Foreskin melanocyte (primary cell): ENCODE measurements at places on chromosomes 6 and 20.

DNA sequence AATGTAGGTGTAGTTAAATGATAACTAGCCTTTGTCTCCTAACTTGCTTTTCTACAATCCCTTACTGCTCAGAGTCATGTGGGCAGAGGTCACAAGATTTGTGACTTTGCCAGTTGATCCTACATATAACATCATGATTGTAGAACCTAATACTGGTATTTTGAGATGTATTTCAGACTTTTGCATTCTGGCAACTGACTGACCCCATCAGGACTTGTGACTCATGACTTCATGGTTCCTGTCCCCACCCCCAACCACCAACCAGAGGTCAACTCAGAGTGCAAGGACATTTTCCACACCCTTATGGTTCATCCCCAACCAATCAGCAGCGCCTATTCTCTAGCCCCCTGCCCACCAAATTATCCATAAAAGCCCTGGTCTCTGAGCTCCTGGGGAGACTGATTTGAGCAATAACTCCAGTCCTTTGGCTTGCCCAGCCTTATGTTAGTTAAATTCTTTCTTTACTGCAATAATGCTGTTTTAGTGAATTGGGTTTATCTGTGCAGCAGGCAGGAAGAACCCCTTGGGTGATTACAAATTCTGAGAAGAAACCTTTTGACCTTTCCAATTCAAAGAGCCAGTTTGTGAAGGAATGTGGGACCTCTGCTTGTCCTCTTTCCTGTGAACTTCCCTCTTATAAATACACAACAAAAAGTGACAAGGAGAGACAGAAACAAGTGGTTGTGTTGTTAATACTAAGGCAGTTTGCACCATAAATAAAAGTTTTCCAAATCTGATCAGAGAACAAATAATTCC, 588.7 kb downstream of the UTRN start:
- DNase-seq: peak; percentile 11

DNA sequence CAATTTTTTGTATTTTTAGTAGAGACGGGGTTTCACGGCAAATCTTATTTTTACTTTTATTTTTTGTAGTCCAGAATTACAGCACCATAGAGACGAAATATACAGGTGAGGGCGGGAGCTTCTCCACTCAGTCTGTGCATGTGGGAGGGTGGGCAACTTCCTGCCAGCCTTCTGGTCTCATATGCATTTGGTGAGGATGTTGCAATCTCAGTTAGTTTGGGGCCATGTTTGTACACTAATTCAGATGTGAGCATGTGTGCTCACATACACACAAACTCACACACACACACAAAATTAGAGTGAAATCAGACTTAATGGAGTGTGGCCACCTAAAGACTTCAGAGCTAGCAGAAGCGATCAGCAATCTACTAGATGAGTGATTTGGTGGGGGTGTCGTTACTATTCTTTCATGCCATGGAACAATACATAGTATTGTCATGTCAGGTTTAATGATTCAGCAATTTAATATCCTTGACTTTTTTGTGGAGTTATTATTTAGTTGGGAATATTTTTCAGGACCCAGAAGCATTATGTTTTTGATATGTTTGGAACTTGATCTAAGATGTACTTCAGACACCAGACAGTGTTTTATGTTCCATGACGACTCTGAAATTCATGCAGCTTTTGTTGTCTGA, 78.0 kb upstream of the BMP2 start:
- DNase-seq: no peak

DNA sequence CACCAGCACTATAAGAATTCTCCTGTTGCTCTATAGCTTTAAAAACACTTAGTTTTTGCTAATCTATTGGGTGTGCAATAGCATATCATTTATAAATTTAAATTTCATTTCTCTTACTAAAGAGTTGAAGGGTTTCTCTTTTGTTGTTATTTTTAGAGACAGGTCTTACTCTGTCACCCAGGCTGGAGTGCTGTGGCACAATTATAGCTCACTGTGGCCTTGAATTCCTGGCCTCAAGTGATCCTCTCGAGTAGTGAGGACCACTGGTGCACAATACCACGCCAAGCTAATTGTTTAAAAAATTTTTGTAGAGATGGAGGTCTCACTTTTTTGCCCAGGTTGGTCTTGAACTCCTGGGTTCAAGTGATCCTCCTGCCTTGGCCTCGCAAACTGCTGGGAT, 6.2 kb upstream of the WRNIP1 start:
- DNase-seq: no peak

DNA sequence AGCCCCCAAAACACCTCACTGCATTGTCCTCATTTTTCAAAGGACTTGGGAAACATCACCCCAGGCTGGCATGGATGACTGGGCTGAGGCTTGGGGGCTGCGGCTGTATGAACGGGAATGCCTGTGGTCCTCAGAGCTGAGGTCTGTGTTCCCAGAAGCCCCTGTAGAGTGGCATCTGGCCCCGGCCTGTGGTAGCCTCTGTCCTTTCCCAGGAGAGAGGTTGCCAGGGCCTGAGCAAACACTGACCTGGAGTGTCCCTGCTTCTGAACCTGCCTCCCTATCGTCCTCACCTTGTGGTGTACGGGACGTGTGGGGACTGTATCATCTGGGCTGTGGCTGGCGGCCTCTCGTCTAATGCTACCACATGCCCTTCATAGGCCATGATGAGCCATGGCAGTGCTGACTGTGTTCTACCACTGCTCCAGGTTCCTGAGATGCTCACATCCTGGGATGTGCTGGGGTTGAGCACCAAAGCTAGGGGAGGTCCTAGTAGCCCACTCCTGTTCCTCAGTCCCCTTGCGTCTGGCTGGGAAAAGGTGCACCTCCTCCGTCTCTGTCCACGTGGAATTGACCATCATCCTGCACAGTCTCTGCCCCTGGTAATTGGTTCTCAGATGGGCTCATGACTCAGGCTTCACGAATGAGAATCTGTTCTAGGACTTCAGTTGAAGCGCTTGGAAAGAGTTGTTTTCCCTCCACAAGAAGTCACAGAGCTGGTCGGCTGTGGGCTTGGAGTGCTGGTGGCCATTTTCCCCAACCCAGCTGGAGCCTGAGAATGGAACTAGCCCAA, 27.6 kb downstream of the PHACTR3 start:
- no peak for DNase-seq

DNA sequence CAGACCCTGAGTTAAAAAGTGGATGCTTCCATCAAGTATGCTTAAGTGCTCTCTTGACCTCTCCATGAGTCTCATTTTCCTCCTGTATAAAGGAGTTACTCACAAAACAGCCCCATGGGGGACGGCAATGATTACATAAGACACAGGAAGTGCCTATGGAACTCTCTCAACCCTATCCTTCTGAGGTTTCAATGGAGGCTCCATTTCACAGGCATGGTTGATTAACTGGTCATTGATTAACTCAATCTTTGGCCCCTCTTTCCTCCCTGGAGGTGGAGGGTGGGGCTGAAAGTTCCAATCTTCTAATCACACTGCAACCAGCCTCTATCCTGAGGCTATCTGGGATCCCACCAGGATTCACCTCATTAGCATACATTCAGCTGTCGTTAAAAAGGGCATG, 29.3 kb downstream of the CST8 start:
- DNase-seq: no peak

DNA sequence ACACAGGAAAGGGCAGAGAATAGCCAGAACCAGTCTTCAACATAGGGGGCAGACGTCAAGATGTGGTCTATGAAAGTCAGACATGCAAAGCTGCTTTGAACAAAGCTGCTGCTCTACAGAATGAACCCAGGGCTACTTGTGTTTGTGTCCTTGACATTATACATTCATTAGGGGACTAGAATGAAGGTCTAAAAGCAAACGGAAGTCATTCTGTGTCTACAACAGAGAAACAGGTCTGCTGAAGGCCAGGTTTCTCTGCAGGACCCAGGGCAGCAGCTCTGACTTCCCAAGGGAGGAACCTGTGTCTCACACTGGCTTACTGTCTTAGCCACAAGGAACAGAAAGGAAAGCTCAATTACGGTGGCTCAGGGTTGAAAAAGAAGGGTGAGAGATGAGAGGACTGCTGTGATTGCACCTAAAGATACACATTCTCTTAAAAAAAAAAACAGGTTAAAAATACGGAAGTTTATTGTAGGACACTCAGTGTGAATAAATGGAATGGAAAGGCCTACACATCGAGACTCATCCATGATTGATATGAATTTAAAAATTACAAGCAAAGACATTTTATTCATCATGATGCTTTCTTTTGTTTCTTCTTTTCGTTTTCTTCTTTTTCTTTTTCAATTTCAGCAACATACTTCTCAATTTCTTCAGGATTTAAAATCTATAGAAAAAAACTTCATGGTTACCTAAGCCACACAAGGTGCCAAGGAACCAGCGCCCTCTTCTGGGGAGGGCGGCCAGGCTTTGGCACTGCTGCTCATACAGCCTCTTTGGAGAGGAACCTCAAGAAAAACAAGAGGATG, 6.7 kb downstream of the PSMA7 start:
- DNase-seq: peak; percentile 39

- no peak for DNase-seq
Observed at GRCh38 chr6:110625883-110626282, 149.5 kb upstream of the SLC22A16 start.

DNA sequence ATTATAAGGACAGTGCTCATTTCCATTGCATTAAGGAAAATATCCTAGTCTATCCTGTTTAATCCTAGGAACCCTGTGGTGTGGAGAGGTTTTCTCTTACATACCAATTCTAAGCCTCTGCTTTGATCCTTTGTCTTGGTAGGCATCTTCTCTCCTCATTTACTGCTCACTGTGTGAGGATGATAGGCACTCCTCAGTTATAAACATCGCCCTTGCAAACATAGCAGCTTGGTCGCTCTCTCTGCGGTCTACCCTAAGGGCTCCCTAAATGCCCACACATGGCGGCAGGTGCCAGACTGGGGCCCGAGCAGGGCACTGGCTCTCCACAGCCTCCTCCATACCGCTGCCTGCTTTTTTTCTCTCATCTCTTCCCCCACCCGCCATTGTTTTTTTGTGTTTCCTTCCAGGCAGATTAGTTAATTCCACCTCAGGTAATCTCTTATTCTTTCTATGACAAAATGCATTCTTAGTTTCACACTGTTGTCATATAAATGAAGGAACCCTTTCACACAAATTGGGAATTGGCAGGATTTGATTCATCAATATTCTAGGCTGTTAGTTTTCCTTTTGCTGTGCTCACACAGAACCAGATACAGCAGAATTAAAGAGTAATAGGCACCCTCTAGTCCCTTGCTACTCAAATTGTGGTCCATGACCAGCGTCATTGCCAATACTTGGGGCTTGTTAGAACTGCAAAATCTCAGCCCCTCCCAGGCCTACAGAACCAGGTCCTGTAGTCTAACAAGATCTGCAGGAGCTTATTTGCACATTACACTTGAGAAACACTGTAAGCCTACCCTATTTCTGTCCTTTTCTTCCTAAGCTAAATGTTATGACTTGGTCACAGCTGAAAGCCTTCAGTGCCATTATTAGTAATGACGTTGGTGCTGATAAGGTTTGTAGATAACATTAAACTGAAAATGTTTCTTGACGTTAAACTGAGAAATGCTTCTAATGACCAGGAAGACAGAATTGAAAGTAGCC, 36.3 kb downstream of the CARMIL1 start:
- no peak for DNase-seq

GRCh38 chr20:9945408-9945807, 89.4 kb upstream of the ANKEF1 start:
- peak; percentile 70 for DNase-seq

- no peak for DNase-seq
Observed at GRCh38 chr20:52405417-52405816, 213.8 kb upstream of the ZFP64 start.

- DNase-seq: no peak
Observed at GRCh38 chr6:470901-471448, 79.4 kb downstream of the IRF4 start.

- peak; percentile 32 for DNase-seq
Observed at GRCh38 chr20:39758876-39759275, 796.7 kb downstream of the DHX35 start.

DNA sequence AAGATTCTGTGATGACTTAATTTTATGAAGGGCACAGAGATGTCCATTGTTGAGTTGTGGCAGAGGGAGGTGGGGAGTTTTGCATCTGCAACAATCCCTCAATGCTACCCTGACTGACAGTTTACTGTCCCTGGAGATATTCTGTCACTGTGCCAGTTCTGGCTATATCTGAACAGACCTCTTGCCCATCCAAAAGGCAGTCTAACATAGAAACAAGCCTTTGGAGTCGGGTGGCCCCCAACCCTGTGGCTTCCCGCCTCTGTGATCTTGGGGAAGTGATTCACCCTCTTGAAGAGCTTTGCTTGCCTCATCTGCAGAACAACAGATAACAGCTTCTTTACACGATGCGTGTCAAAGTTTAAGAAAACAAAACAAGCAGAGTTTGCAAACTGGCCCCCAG, 3.8 kb upstream of the E2F1 start:
- DNase-seq: peak; percentile 91

- no peak for DNase-seq
Observed at GRCh38 chr6:15346315-15346714, 100.4 kb downstream of the JARID2 start.

DNA sequence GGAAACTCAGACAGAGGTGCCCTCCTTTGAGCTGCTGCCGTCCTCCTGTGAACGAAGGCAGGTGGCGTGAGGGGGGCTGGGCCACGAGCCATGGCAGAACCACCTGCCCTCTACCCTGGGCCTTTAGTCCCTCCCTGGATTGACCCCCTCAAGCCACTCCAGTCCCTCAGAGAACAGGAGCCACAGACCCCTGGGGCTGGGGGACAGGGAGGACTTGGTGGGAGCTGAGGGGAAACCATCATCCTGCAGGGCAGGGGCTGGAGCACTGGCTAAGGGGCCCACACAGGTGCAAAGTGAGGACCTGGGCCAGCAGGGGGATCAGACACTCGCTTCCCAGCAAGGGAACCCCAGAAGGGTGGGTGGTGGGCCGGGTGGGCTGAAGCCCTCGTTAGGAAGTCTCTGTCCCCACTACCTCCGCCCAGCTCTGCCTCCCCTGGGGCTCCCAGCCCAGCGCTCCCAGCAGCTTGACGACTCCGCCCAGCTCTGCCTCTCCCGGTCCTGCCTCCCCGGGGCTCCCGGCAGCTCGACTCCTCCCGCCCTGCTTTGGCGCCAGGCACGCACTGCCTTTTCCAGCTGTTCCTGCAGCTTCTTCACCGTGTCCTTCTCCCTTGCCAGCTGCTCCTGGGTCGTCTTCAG, 44.4 kb downstream of the DSTN start:
- no peak for DNase-seq

DNA sequence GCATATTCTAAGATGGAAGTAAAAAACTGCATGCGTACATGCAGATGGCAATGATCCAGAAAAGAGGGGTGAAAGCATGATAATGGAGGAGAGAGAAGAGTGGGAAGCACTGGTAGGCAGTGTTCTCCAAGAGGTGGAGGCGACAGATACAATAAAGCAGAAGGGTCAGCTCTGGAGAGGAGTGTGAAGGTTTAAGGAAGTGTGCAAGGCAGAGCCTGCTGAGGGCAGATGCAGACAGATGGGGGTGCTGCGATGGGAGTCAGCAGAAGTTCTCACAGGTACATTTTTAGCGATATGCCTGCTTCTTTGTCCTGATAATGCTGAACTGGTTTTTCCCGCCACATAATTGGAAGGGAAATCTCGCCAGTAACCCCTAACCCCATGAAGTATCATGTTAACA, 81.1 kb upstream of the C6orf118 start:
- DNase-seq: no peak

- no peak for DNase-seq
Observed at GRCh38 chr20:24018796-24019195, 30.2 kb upstream of the GGTLC1 start.

- no peak for DNase-seq
Observed at GRCh38 chr6:166490671-166491500, 95.6 kb downstream of the RAMACL start.

GRCh38 chr6:151537556-151537955, 43.7 kb downstream of the CCDC170 start:
- no peak for DNase-seq

GRCh38 chr6:130337534-130337933, 28.3 kb upstream of the TMEM200A start:
- no peak for DNase-seq
